Gastroesophageal sphincter (tissue), 4 donors: ENCODE measurements at places on chromosomes 7 and 10. TPM values are rescaled to one million over a fixed set of nuclear protein-coding genes. Genes with fewer than 3 reads are reported as not detected.

Gene PTPN20
- 4.2 TPM for total RNA-seq

GRCh38 chr10:28975891-28976531, 298.7 kb downstream of the BAMBI start:
- ATAC-seq, result no peak

DNA sequence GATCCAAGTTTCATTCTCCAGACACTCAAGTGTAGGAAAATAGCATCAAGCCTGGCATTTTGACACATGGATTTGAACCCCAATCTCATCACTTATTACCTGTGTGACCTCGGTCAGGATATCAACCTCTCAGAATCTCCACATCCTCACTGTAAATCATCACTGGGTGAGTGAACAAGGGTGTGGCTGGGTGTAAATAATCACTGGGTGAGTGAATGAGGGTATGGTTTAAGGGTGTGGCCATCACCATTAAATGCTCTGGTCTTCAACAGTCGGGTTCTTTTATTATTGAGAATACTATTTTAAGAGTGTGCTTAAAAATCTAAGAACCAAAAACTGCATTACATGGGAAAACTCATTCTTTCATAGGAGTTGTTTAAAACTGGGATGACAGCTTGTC, 200.1 kb downstream of the DOCK4 start:
- ATAC-seq, result no peak

Gene UBE2D1
- 17.1 TPM for total RNA-seq

Gene OPN1SW
- total RNA-seq, result not detected
